ENCODE measurements at places on chromosomes 2 and 18. TPM values are rescaled to one million over a fixed set of nuclear protein-coding genes. Genes with fewer than 3 reads are reported as not detected.

The SLC25A52 gene
- not detected for total RNA-seq

The D2HGDH gene
- total RNA-seq, result 35.9 TPM

The DPP4 gene
- not detected for total RNA-seq

The C2orf78 gene
- total RNA-seq, result not detected

The RAPGEF4 gene
- 0.97 TPM for total RNA-seq

The APOB gene
- total RNA-seq, result not detected

The DSC3 gene
- total RNA-seq, result 0.22 TPM

The SERPINB8 gene
- total RNA-seq, result 4.1 TPM

The SLC8A1 gene
- total RNA-seq, result not detected

The CNGA3 gene
- total RNA-seq, result 0.07 TPM

The DCC gene
- not detected for total RNA-seq

The CCDC148 gene
- total RNA-seq, result not detected

GRCh38 chr2:1817256-1818051 lies 73.1 kb upstream of the PXDN start:
- no peaks in the 10 kb centered on the region for H3K4me1 ChIP-seq
- H3K27ac ChIP-seq, result no peak overlapping the region
- H3K4me3 ChIP-seq, result no peak overlapping the region
- no peaks in the 10 kb centered on the region for H3K36me3 ChIP-seq

DNA sequence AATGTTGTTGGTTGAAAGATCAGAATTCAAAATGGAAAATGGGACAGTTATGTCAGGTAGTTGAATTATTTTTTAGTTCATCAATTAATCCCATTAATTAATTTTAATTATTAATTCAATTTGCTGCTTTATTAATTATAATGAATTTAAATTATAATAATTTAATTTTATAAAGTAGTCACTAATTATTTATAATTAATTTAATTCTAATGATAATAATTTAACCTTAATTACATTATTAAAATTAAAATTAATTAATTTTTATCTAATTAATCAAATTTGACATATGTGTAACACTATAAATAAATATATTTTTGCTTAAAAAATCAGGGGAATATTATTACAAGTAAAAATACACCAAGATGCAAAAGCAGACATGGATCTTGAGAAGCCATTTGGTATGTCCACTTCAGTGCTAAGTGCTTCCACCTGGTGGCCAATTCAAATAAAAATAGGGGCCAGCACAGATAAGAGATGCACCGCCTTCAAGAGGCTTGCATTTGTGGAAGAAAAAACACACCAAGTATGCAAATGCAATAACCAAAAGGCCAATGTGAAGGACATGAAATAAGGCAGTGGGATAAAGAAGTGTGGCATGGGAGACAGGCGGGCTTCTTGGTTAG lies 73.2 kb downstream of the MBP start:
- DNase-seq, result peak; percentile 95
- peaks cover 64% of the 10 kb centered on the region for H3K4me1 ChIP-seq
- H3K27ac ChIP-seq, result peak overlapping the region; percentile 43
- H3K27me3 ChIP-seq, result no peaks in the 10 kb centered on the region

DNA sequence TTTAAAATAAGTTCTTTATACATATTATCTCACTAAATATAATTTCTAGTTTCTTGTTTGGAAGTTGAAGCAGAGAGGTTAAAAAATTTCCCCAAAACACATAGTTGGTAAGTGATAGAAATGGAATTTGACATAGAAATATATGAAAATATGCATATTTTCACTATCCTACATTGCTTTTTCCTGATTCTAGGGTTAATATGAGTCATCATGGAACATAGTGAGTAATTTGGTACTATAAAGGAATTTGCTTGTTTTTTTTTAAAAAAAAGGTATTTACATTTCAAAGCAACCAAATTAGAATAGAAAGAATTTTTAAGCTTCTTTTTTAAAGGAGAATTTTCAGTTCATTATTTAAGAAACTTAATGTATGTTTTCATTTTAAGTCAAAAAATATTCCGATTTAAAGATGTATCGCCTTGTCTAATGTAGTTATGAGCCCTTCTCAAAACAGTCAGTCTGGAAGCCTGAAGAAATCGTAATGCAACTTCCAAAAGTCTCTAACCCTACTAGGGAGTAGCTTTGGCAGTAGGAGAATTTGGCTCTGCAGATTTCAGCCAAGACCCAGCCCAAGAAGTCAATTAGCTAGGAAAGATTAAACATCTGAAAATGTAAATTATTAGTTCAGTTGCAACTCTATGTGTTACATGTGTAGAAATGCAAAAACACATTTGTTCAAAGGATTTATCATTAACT lies 147.3 kb downstream of the RDH14 start:
- no peaks in the 10 kb centered on the region for H3K27me3 ChIP-seq
- no peaks in the 10 kb centered on the region for H3K36me3 ChIP-seq
- no peak overlapping the region for H3K4me3 ChIP-seq
- no peak for DNase-seq

GRCh38 chr2:12340164-12340563 lies 376.6 kb upstream of the TRIB2 start:
- H3K4me1 ChIP-seq, result no peaks in the 10 kb centered on the region
- no peaks in the 10 kb centered on the region for H3K27me3 ChIP-seq
- H3K4me3 ChIP-seq, result no peak overlapping the region
- DNase-seq, result no peak
- H3K36me3 ChIP-seq, result no peaks in the 10 kb centered on the region

GRCh38 chr2:227703280-227703732 lies 14.5 kb downstream of the SLC19A3 start:
- H3K4me3 ChIP-seq, result no peak overlapping the region
- no peaks in the 10 kb centered on the region for H3K4me1 ChIP-seq
- no peaks in the 10 kb centered on the region for H3K27me3 ChIP-seq
- H3K36me3 ChIP-seq, result no peaks in the 10 kb centered on the region

DNA sequence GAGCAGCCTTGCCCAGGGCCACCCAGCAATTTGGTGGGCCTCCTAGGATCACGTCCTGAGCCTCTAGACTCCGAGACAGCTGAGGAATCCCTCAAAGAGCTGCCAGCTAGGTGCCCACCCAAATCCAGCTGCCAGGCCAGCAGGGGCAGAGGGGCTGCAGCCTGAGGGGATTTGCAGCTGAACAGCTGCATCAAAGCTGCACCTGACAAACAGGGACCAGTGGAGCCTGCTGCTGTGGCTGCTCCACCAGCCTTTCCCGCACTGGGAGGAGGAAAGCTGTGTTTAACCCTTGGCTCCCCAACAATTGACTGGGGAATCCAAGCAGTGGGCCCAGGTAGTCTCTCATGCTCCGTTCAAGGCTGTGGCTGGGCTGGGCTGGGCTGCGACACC lies 8.2 kb downstream of the ADRA2B start:
- H3K36me3 ChIP-seq, result no peaks in the 10 kb centered on the region
- no peak overlapping the region for H3K27ac ChIP-seq
- H3K4me3 ChIP-seq, result no peak overlapping the region

DNA sequence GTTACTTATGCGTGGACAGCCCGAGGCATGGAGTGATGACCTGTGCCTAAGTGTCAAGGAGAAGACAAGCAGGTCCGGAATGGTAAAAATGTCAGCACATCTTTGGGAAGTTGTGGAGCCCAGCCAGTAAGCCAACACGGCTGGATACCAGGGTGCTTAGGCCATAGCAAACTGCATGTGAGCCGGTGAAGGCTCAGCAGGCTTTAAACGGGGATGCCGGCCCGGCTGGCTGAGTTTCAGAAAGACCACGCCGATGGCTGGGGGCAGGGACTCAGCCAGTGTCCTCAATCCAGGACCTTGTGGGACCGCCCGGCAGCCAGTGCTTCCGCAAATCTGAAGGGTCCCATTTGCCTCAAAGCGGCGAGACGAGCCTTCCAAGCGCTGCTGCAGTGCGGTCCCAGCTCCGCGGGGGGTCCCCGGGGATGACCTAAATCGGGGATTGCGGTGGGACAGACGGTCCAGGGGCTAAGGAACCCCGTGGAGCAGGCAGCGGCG lies 946 bp upstream of the AGAP1 start:
- H3K4me3 ChIP-seq, result no peak overlapping the region
- H3K27me3 ChIP-seq, result no peaks in the 10 kb centered on the region
- no peaks in the 10 kb centered on the region for H3K4me1 ChIP-seq
- H3K27ac ChIP-seq, result no peak overlapping the region

GRCh38 chr2:159903443-159904126 lies 105.6 kb upstream of the CD302 start:
- H3K27me3 ChIP-seq, result no peaks in the 10 kb centered on the region
- H3K27ac ChIP-seq, result no peak overlapping the region
- no peak for DNase-seq
- no peaks in the 10 kb centered on the region for H3K4me1 ChIP-seq

DNA sequence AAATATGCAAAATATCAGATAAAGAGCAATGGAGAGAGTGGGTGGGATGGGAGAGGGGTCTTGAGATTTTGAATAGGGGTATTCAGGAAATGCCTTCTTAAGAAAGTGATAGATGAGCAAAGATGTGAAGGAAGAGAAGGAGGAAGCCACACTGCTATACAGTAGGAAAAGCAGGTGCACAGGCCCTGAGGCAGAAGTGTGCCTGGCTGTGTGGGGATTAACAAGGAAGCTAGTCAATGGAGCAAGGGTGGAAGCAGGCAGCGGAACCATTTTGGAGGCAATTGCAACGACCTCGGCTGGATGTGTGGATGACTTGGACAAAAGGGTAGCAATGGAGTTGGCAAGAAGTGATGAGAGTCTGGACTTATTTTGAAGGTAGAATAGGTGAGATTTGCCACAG lies 11.0 kb upstream of the CNGA3 start:
- H3K4me1 ChIP-seq, result no peaks in the 10 kb centered on the region
- H3K27me3 ChIP-seq, result no peaks in the 10 kb centered on the region
- no peak for DNase-seq
- no peak overlapping the region for H3K4me3 ChIP-seq

DNA sequence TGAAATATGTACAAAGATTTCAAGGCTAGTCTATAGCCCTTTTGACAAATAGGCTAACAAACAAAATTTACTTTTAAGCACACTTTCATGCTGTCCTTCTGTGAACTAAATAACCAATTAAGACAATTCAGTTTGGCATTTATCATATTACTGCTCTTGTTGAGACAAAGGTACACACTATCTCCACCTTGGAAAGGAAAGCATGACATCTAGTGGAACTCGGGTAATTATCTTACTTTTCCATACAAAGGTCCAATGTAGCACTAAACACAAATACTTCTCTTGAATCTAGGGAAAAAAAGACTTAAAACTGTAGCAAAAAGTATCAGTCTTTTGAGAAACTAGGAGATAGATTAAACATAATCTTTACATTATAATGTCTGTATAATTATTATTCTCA lies 125.0 kb upstream of the CD226 start:
- H3K4me3 ChIP-seq, result no peak overlapping the region
- DNase-seq, result no peak
- no peak overlapping the region for H3K27ac ChIP-seq
- H3K4me1 ChIP-seq, result no peaks in the 10 kb centered on the region

DNA sequence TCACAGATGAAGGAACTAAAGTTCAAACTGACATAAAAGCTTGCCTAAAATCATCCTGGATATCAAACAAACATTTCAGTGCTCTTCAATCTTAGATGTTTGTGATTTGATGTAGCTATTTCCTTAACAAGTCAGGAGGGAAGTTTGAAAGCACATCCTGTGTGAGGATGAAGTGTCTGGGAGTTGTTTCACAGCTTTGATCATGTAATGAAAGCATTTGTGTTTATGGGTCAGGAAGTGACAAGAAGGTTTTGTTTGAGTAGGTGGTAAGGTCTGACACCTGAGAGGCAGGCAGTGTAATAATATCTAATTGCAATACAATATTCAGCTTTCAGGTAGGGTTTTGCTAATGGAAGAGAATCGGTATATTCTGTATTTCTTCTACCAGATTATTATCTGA lies 26.0 kb upstream of the CSRNP3 start:
- H3K27ac ChIP-seq, result no peak overlapping the region
- DNase-seq, result no peak
- H3K36me3 ChIP-seq, result no peaks in the 10 kb centered on the region
- no peaks in the 10 kb centered on the region for H3K4me1 ChIP-seq
- no peak overlapping the region for H3K4me3 ChIP-seq
- no peaks in the 10 kb centered on the region for H3K27me3 ChIP-seq

- no peak overlapping the region for H3K27ac ChIP-seq
- H3K4me3 ChIP-seq, result no peak overlapping the region
Measured at GRCh38 chr2:147679191-147679954, 165.5 kb upstream of the ACVR2A start.

- no peak overlapping the region for H3K4me3 ChIP-seq
- no peaks in the 10 kb centered on the region for H3K27me3 ChIP-seq
- H3K27ac ChIP-seq, result no peak overlapping the region
- no peaks in the 10 kb centered on the region for H3K36me3 ChIP-seq
- peak; percentile 83 for DNase-seq
Measured at GRCh38 chr2:207474863-207475485, 54.8 kb upstream of the CREB1 start.

DNA sequence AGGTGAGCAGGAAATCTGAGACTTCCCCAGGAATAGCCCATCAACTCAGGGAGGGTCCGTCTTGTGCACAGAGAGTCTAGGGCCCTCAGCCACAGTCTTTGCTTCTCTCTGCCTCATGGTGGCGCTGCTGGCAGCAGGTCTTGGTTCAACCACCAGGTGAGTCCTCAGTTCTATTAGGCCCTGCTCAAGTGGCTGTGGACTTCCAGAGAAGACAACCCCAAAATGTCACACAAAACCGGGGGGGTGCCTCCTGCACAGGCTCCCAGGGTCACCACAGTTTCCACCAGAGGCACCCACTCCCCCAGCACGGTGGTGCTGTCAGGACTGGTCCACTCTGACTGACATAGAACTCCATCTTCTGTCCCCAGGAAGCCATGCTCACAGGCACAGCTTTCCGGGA lies 2.4 kb upstream of the CHRNG start:
- peak; percentile 82 for DNase-seq
- H3K36me3 ChIP-seq, result no peaks in the 10 kb centered on the region
- H3K4me1 ChIP-seq, result peaks cover 13% of the 10 kb centered on the region
- H3K27ac ChIP-seq, result no peak overlapping the region
- peaks cover 5% of the 10 kb centered on the region for H3K27me3 ChIP-seq

GRCh38 chr18:13070460-13070859 lies 79.3 kb downstream of the CEP192 start:
- H3K4me1 ChIP-seq, result no peaks in the 10 kb centered on the region

GRCh38 chr2:230346921-230347533 lies 20.0 kb downstream of the SP140L start:
- no peak overlapping the region for H3K4me3 ChIP-seq
- H3K27ac ChIP-seq, result no peak overlapping the region
- peaks cover 52% of the 10 kb centered on the region for H3K36me3 ChIP-seq
- H3K4me1 ChIP-seq, result peaks cover 6% of the 10 kb centered on the region
- H3K27me3 ChIP-seq, result no peaks in the 10 kb centered on the region

GRCh38 chr2:155714983-155715382 lies 617.5 kb downstream of the NR4A2 start:
- no peak overlapping the region for H3K27ac ChIP-seq
- DNase-seq, result no peak
- H3K4me3 ChIP-seq, result no peak overlapping the region
- H3K4me1 ChIP-seq, result no peaks in the 10 kb centered on the region
- no peaks in the 10 kb centered on the region for H3K36me3 ChIP-seq

GRCh38 chr2:323035-323434 lies 35.1 kb upstream of the ALKAL2 start:
- H3K4me3 ChIP-seq, result no peak overlapping the region
- H3K4me1 ChIP-seq, result no peaks in the 10 kb centered on the region
- no peak overlapping the region for H3K27ac ChIP-seq
- H3K27me3 ChIP-seq, result no peaks in the 10 kb centered on the region
- no peak for DNase-seq
- no peaks in the 10 kb centered on the region for H3K36me3 ChIP-seq

- DNase-seq, result no peak
- H3K27me3 ChIP-seq, result no peaks in the 10 kb centered on the region
- no peak overlapping the region for H3K4me3 ChIP-seq
- no peak overlapping the region for H3K27ac ChIP-seq
- H3K36me3 ChIP-seq, result no peaks in the 10 kb centered on the region
Measured at GRCh38 chr18:2907550-2908135, 60.8 kb downstream of the EMILIN2 start.

- H3K36me3 ChIP-seq, result no peaks in the 10 kb centered on the region
- no peak for DNase-seq
- no peak overlapping the region for H3K4me3 ChIP-seq
- H3K27ac ChIP-seq, result no peak overlapping the region
- H3K27me3 ChIP-seq, result no peaks in the 10 kb centered on the region
- H3K4me1 ChIP-seq, result peaks cover 42% of the 10 kb centered on the region
Measured at GRCh38 chr2:64770781-64771334, 117.1 kb upstream of the SERTAD2 start.

Measured in Karpas-422 (cell line).